ENCODE measurements at places on chromosomes 1 and 21.
A peak's percentile ranks its signal among the peaks of the same experiment; 100 is the strongest.

DNA sequence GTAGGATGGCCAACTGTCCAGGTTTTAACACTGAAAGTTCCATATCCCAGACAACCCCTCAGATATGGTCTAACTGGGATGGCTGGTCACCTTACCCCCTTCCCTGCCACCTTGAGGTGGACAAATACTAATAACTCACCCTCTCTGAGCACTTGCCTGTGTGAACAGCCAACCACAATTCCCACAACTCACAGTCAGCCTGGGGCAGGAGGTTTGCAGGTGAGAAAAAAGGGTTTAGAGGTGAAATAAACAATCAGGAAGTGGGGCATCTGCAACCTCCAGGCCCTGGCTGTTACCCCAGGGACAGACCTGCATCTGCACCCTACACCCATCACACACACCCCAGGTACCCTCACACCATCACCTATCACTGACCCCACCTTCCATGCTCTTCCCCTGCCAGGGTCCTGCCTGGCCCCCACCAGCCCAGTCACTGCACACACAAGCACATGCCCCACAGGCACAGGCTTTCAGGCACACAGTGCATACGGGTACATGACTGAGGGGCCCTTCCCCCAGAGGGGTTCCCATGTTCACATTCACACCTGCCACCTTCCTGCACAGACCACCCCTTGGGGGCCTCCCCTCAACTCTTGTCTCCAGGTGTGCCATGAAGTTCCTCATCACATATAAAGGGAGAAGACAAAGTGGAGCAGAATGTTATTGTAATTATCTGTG is 679.5 kb downstream of the MATN1 start:
- no peak overlapping the region for H3K27ac ChIP-seq
- no peaks in the 10 kb centered on the region for H3K27me3 ChIP-seq
- no peak for DNase-seq
- no peaks in the 10 kb centered on the region for H3K4me1 ChIP-seq
- no peaks in the 10 kb centered on the region for H3K36me3 ChIP-seq
- H3K4me3 ChIP-seq = no peak overlapping the region

GRCh38 chr1:101820071-101820470 is 176.7 kb downstream of the OLFM3 start:
- peak; percentile 15 for DNase-seq
- H3K4me1 ChIP-seq = no peaks in the 10 kb centered on the region
- no peaks in the 10 kb centered on the region for H3K36me3 ChIP-seq
- H3K27ac ChIP-seq = no peak overlapping the region
- H3K27me3 ChIP-seq = no peaks in the 10 kb centered on the region

DNA sequence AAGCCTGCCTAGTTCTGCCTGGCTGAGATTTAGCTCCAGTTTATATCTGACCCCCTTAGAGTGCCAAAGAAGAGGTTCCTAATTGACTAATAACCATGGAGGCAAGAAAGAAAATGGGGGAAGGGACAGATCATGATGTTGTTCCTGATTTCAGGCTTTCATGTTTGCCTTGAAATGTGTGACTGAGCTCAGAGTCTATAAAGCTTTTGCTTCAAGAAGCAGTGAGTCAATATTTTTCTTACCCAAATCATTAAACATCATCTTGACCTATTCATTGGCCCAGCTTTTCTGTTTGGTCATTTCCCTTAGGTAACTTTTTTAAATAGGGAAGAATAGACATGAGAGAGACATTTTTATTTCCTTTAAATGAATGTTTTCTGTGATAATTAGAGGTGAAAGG is 55.9 kb downstream of the HHAT start:
- no peak overlapping the region for H3K4me3 ChIP-seq
- H3K4me1 ChIP-seq = no peaks in the 10 kb centered on the region
- H3K27me3 ChIP-seq = no peaks in the 10 kb centered on the region

DNA sequence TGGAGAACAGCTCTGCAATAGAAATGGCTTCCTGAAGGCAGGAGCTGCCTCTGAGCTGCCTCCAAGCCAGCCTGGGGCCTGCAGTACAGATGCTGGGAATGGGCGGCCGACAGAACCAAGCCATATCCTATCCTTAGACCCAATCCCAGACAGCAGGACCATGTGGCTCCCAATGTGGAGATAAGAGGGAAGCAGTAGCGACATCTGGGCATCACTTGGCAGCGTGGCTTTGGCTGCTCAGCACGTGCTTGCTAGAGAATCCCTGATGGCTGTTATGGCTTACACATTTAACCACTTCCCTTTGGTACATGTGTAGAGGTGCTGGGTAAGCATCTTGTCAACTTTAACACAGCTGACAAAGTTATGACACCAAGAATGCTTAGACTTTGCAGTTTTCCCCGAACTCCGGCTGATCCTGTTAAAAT is 87.7 kb downstream of the MAN1C1 start:
- DNase-seq = no peak
- H3K36me3 ChIP-seq = no peaks in the 10 kb centered on the region
- H3K27ac ChIP-seq = no peak overlapping the region
- no peaks in the 10 kb centered on the region for H3K27me3 ChIP-seq
- no peak overlapping the region for H3K4me3 ChIP-seq
- peaks cover 32% of the 10 kb centered on the region for H3K4me1 ChIP-seq

DNA sequence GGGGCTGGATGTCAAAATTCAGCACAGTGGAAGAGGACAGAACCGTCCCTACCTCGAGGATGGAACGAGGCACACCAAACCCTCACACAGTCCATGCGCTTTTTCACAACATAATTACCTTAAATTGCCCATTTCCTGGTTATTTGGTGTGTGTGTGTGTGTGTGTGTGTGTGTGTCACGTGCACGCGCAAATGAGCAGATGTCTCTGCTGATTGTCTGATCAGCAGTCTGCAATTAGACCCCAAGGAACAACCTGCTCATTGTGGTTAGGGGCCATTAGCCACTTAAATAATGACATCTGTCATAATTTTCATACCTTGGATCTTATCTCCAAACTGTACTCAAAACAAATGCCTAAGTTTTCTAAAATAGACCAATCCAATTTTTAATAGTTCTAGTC is 23.2 kb downstream of the AVPR1B start:
- H3K27me3 ChIP-seq = no peaks in the 10 kb centered on the region
- no peaks in the 10 kb centered on the region for H3K4me1 ChIP-seq
- no peaks in the 10 kb centered on the region for H3K36me3 ChIP-seq
- no peak overlapping the region for H3K27ac ChIP-seq

DNA sequence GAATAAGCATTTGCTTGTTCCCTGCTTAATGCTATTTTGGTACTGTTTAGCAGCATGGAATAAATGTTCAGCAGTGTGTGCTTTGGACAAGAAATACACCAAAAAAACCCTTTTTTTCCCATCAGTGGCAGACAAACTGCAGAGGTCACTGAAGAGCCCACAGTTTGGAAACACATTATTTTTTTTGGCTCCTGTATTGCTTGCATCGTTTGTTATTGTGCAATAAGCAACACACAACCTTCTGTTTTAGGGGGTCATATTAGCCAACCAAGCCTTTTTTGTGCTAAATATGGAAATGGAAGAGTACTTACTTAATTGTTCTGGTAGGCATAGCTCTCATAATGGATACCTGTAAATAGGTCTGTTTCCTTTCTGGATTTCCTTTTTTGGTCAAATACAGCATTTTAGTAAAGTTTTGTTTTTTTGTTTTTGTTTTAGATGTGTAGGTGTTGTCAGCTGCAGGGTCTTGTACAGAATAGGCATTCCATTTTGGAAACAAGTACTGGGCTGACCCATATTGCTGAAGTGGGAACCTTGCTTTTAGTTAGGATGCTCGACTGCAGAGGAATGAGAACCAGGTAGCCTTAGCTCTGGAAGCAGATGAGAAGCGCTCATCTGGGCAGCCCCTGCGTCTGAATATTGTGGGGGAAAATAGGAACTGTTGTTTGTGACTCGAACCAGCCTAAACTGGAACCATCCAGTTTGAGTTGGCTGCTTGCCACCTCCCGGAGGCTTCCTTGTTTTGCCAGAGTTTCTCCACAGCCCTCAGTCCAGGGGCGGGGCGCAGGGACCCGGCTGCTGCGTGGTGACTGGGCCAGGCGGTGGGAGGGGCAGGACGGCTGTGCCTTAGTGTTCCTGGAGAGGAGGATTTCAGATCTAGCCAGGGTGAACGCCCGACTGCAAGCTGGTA is 38.4 kb downstream of the SPEN start:
- no peaks in the 10 kb centered on the region for H3K36me3 ChIP-seq
- DNase-seq = peak; percentile 95
- H3K4me1 ChIP-seq = no peaks in the 10 kb centered on the region
- H3K27ac ChIP-seq = peak overlapping the region; percentile 87
- no peaks in the 10 kb centered on the region for H3K27me3 ChIP-seq
- peak overlapping the region; percentile 12 for H3K4me3 ChIP-seq

DNA sequence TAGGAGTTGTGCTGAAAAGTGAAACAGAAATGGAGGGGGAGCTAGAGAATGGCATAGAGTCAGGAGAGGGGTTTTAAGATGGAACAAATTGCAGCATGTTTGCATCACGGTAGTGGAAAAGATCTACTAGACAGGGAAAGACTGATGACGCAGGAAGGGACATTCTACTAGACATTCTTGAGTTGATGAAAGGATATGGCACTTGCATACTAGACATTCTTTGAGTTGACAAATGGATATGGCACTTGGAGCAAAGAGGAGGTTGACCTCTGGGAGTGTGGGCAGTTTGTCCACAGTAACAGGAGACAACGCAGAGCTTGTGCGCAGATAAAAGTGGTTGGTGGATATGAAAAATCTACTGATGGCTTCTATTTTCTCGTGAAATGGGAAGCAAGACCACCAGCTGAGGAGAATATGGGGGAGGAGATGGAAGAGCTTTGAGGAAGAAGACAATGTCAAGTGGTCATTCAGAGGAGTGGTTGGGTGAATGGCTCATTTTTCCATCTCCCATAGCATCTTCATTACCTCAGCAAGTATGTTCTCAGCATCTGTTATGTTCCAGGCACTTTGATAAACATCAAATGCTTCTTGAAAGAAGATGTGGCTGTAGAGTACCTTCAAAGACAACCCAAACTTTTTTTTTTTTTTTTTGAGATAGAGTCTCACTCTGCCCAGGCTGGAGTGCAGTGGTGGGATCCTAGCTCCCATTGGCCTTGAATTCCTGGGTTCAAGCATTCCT is 2.4 kb upstream of the CTPS1 start:
- H3K27me3 ChIP-seq = no peaks in the 10 kb centered on the region
- H3K27ac ChIP-seq = no peak overlapping the region
- H3K36me3 ChIP-seq = no peaks in the 10 kb centered on the region

DNA sequence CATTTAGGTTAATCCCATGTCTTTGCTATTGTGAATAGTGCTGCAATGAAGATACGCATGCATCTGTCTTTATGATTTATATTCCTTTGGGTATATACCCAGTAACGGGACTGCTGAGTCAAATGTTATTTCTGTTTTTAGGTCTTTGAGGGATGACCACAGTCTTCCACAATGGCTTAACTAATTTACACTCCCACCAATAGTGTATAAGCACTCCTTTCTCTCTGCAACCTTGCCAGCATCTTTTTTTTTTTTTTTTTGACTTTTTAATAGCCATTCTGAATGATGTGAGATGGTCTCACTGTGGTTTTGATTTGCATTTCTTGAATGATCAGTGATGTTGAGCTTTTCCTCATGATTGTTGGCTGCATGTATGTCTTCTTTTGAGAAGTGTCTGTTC is 33.5 kb downstream of the ASH1L start:
- no peak overlapping the region for H3K4me3 ChIP-seq
- peaks cover 14% of the 10 kb centered on the region for H3K4me1 ChIP-seq
- no peaks in the 10 kb centered on the region for H3K36me3 ChIP-seq
- H3K27me3 ChIP-seq = no peaks in the 10 kb centered on the region

DNA sequence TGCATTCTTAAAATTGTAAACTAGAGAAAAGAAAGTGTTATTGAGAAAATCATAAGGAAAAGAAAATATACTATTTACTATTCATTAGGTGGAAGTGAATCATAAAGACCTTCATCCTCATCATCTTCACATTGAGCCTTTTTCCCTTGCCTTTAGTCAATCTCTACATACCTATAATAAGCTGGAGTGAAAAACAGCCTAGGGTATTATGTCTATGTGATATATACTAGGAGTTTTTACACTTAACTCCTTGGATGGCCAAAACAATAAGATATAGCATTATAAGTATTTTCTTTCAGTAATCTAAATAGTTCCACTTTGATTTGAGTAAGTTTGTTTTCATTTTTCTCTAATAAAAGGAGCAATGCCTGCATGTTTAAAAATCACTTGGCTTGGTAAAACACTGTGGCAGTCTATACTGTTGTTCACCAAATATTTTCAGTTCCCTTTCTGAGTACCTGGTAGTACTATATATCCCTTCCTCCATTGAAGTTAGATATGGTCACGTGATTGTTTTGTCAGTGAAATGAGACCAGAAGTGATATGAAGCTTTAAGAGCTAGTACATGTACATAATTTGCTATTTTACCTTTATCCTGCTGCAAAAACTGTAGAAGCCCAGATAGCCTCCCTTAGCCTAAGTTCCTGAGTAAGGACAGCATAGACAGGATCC is 78.3 kb downstream of the CLEC20A start:
- H3K27ac ChIP-seq = no peak overlapping the region
- no peaks in the 10 kb centered on the region for H3K36me3 ChIP-seq

DNA sequence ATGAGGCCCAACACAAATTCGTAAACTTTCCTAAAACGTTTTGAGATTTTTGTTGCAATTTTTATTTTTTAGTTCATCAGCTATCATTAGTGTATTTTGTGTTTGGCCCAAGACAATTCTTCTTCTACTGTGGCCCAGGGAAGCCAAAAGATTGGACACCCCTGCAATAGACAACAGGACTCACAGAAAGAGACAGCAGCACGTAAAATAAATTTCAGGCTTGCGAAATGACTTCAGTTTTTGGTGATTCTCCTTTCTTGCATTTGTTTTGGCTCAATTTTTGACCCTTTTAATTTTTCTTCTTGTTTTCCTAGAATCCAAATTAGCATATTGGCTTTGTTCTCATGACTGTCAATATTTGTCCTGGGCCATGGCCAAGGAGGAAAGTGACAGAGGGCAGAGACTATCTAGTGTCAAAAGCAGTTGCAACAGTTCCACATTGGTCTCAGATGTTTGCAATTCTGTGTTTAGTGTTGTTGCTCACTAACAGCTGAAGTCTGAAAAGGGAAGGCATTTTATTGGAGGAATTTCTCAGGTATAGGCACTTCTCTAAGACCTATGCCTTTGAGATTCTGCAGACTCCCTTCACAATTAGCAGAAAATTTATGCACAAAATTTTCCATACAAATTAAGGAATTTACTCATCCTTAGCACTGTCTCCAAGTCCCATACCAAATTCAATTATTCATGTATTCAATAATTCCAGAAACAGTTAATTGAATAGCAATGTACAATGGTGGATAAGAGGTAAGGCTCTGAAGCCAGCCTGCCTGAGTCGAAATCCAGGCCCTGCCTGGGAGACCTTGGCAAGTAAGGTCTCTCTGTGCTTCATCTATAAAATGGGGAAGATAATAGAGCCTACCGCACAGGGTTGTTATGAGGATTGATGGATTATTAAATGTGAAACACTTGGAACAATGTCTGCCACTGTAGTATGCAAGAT is 160.9 kb upstream of the IVNS1ABP start:
- no peaks in the 10 kb centered on the region for H3K4me1 ChIP-seq
- H3K27ac ChIP-seq = no peak overlapping the region
- H3K4me3 ChIP-seq = no peak overlapping the region
- H3K27me3 ChIP-seq = no peaks in the 10 kb centered on the region
- no peak for DNase-seq
- no peaks in the 10 kb centered on the region for H3K36me3 ChIP-seq

GRCh38 chr1:89100412-89100811 is 25.5 kb downstream of the GBP2 start:
- no peak overlapping the region for H3K4me3 ChIP-seq
- no peak overlapping the region for H3K27ac ChIP-seq
- no peaks in the 10 kb centered on the region for H3K4me1 ChIP-seq
- no peaks in the 10 kb centered on the region for H3K36me3 ChIP-seq
- H3K27me3 ChIP-seq = no peaks in the 10 kb centered on the region

- no peak overlapping the region for H3K27ac ChIP-seq
- H3K4me1 ChIP-seq = peaks cover 4% of the 10 kb centered on the region
- H3K4me3 ChIP-seq = no peak overlapping the region
- H3K27me3 ChIP-seq = no peaks in the 10 kb centered on the region
- no peaks in the 10 kb centered on the region for H3K36me3 ChIP-seq
Observed at GRCh38 chr1:202361701-202362100, 13.2 kb downstream of the PPP1R12B start.
